ENCODE measurements at places on chromosomes 6 and 20.
A peak's percentile ranks its signal among the peaks of the same experiment; 100 is the strongest.

GRCh38 chr6:7649037-7649810 lies 59.2 kb downstream of the SNRNP48 start:
- no peak for DNase-seq

- DNase-seq: no peak
These were observed 51.6 kb upstream of the TAB2 start for GRCh38 chr6:149265945-149266344.

GRCh38 chr6:47066418-47066817 lies 24.3 kb upstream of the ADGRF1 start:
- DNase-seq: no peak

- no peak for DNase-seq
These were observed 179.1 kb downstream of the THBS2 start for GRCh38 chr6:169074526-169074925.

DNA sequence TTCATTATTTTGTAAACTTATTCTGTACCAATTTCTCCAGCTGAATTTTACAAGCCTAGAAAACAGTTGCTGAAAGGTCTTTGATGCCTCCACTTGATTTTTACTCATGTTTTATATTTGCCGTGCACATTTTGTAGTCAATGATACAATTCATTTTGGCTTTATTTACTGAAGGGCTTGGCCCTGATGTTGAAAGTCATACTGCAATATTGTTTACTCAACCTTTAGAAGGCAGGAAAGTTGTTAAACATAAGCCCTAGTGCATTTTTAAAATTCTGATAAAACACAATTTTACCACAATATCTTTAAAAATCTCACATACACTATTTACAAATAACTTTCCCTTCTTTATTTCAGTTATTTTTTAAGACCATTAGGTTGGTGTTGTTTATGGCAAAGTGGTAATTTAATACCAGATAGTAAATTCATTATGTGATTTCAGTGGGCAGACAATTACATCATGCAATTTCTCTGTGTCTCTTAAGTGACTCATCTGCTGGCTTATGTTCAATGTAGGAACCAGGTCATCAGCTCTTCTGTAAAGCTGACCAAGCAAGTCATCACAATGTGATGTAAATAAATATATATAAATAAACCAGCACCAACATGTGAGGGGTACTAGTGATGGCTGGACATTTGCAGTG lies 121.1 kb upstream of the SLC35B3 start:
- no peak for DNase-seq

DNA sequence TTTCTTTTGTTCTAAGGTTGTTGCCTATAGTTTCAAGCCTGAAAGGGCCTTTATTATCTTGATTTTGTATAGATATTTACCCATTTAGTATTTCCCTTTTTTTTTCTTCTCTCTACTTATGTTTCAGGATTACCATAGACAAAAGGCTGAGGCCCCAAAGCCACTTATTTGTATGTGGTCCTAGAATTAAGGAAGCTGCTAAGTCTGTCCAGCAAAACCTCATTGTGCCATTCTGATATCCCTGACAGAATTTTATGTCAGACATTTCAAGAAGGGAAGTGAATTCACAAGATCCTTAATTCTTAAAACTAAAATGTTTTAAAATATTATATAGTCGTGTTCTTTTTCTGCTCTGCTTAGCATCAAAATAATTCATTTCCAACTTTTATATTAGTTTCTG lies 6.9 kb downstream of the HAO1 start:
- no peak for DNase-seq

- no peak for DNase-seq
These were observed 147.7 kb downstream of the KCNQ5 start for GRCh38 chr6:72769459-72770125.

DNA sequence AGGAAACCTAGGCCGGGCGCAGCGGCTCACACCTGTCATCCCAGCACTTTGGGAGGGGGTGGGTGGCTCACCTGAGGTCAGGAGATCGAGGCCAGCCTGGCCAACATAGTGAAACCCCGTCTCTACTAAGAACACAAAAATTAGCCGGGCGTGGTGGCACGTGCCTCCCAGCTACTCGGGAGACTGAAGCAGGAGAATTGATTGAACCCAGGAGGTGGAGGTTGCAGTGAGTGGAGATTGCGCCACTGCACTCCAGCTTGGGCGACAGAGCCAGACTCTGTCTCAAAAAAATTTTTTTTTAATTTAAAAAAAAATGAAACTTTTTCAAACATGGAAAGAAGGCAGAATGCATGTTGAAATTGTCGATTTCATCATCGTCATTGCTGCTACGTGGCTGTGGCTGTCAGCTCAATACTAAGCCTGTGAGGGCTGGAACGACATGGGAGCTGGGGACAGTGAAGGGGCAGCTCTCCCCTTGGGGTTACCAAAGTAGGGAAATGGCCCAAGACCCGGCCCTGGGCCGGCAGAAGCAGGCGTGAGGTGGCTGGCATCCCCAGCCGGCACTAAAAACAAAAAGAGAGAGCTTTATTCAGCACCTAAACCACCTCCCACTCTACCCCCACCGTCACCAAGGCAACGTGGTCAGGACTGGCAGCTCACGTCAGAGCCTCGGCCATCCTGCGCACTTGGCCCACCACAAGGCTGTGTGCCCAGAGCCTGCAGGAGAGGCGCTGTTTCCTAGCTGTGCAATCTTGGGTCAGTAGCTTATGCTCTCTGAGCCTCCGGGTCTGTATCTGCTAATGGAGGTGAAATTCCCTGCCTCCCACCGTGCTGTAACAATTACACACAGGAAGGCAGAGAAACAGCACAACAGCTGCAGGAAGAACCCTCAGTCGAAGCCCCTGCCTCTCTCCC lies 30.8 kb downstream of the AGPAT4 start:
- peak; percentile 46 for DNase-seq

GRCh38 chr20:10676518-10676917 lies 2.7 kb upstream of the JAG1 start:
- DNase-seq: no peak

- no peak for DNase-seq
These were observed 414.3 kb downstream of the KIF16B start for GRCh38 chr20:16158976-16159286.

- DNase-seq: no peak
These were observed 170.7 kb downstream of the DOK5 start for GRCh38 chr20:54646156-54646517.

- DNase-seq: no peak
These were observed 193.7 kb downstream of the GPX5 start for GRCh38 chr6:28719275-28719940.

DNA sequence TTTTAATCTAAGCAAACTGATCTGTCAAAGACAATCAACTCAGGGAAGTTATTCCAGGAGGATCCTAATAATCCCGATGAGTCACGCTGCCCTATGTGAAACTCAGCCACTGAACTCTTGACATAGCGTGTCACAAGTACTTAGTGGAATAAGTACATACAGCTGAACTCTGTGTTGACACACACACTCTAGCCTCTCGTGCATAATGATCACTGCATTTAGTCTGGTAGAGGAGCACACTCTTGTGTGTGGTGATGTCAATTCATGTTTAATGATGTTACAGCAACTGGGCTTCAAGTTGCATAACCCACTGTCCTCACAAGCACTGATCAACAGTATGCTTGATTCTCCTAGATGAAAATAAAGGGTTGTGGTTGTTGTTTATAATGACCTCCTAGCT lies 148.3 kb downstream of the HACE1 start:
- DNase-seq: no peak

DNA sequence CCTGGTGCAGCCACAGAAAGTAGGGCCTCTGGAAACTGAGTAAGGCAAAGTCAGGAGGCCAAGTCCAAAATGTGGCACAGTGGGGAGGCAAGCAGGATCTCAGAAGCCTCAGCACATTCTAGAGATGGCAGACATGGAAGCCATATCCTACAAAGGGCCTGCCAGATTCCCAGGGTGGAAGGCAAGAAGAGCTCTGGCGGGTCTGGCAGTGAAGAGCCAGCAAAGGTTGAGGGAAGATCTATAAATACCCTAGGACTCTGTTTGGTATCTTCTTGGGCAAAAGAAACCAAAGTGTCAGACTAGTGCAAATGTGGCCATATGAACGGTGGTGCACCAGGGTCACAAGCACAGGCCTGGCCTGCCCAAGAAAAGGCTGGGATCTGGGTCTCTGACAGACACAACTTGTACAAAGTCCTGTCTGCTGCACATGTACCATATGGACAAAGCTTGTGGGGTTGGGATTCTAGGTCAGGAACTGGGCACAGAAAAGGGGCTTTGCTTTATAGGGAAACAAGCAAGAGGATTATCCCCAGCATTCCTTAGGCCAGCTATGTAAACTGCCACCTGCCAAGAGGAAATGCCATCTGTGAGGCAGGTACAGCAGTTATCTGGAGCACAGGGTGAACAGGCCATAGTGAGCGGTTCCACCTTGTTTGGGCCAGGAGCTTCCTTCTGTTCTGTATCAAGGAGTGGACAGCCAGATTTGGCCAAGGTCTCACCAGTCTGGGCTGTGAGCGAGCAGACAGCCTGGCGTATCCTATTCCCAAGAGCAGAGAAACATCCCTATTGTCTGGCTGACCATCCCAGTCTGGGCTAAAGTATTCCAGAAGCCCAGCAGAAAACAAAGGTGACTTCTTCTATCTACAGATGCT lies 36.3 kb upstream of the SLC4A11 start:
- DNase-seq: no peak

- no peak for DNase-seq
These were observed 637.4 kb downstream of the MMUT start for GRCh38 chr6:48825501-48826151.

- no peak for DNase-seq
These were observed 99.1 kb downstream of the ARMC2 start for GRCh38 chr6:108947114-108947854.

GRCh38 chr6:68657374-68658139 lies 22.5 kb downstream of the ADGRB3 start:
- DNase-seq: no peak

DNA sequence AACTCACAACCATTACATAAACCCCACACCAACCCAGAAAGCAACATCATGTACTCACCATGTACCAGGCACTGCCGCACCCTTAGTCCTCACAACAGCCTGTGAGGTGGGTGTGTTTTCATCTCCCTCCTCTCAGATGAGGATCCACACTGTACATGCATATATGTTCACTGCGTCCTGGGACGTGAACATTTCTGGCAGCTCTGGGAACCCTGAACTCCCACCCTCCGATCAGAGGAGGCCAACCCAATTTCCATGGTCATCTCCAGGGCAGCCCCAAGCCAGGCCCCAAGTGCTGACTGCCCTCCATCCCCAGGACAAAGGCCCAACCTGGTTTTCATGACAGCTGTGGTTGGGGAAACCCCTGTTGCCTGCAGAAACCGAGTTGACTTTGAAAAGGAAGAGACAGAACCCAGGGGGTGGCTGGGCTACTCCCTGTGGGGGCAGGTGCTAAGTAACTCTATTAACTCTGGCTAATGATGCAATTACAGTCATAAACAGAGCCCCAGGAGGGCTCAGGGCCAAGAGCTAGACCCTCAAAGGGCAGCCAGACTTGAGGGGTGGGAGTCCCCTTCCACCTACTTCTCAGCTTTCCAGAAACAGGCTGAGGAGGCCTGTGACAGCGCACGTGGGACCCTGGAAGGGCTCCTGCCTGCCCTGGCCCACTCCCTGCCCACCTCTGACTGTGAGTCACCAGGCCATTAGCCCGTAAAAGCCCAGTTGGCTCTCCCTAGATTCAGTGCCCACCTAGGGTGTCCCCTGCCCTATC lies 2.6 kb downstream of the TFEB start:
- DNase-seq: no peak

GRCh38 chr6:165762876-165763275 lies 99.8 kb upstream of the PDE10A start:
- DNase-seq: no peak

- DNase-seq: no peak
These were observed 53.2 kb downstream of the CEBPB start for GRCh38 chr20:50243610-50244351.

DNA sequence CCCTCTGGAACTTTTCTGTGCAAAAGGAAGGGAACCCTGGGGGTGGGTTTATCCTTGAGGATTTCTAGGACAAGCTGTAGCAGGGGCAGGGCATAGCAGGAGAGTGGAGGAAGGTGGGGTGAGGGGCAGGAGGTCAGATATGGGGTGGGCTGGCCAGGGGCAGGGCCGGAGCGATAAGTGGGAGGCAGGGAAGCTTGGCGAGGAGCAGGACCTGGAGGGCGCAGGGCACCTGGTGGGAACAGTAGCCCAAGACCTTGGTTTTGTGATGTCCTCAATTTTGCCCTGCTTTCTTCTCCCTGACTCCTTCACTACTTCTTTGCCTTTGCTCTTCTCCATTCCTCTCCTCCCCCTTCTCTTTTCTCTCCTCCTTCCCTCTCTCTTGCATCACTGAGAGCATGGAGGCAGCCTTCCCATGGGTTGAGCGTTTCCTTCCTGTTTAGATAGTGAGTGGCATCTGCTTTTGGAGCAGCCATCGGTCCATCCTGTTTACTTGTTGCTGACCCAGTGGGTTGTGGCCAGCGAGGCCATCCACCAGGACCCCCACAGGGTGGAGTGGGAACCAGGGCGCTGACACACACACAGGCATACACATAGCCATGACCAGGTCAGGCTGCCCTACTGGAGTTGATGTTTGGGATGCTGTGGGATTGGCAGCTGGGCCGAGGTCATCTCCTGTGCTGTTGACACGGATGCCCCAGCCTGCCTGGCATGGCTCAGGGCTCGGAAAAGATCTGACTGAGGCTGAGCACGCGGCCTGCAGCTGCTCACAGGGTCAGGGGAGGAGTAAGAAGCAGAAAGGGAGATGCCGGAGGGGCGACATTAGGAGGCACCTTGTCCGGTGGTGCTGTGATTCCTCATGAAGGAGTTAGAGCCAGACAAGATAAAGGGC lies 121.0 kb upstream of the RNF24 start:
- no peak for DNase-seq

GRCh38 chr20:32580970-32581838 lies 3.9 kb downstream of the NOL4L start:
- DNase-seq: no peak

GRCh38 chr6:110720066-110720465 lies 95.2 kb downstream of the CDK19 start:
- no peak for DNase-seq

GRCh38 chr20:1761598-1761997 lies 104.0 kb upstream of the SIRPG start:
- DNase-seq: no peak

DNA sequence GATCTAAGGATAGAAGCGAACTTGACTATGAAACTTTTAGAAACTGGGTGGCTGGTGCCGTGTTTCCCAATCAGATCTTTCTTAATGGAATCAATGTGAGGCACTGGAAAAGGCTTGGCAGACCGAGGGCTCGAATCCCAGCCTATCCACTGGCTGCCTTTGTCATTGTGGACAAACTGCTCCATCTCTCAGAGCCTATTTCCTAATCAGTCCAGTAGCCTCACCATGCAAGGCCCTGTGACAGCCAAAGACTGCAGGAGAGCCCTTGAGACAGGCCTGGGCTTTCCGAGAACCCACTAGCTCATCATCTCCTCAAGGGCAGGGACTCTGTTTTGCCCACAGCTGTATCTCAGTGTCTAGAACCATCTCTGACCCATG lies 43.4 kb downstream of the SPDEF start:
- no peak for DNase-seq

Measured in stimulated activated CD8-positive, alpha-beta memory T cell treated with anti-CD3 and anti-CD28 coated beads, Interleukin-7, amount 100 ng/mL, for 1 hour (primary cell).